Kasumi-1 (cell line): ENCODE measurements at places on chromosomes 2 and 18.
A peak's percentile ranks its signal among the peaks of the same experiment; 100 is the strongest.

DNA sequence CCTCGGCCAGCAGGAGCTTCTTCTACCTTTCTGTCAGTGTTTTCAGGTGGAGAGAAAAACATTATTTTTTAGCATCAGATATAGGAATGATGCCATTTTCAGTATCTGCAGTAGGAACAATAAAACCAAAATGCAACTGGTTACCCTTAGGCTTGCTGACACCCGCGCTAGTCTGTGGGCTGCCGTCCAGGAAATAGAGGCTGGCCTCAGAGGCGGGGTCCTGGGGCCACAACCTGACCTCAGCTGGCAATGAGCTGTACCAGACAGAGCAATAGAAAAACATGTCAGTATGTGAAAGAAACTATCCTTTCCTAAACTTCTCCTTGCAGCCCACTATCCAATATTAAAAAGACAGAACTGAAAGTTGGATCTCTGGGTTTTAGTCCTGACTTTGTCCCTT, 4.6 kb upstream of the ST6GAL2 start:
- DNase-seq: peak; percentile 47

GRCh38 chr2:63737081-63737751, 104.5 kb upstream of the UGP2 start:
- DNase-seq: no peak

- DNase-seq: no peak
Observed at GRCh38 chr2:191965733-191966132, 118.8 kb upstream of the CAVIN2 start.

DNA sequence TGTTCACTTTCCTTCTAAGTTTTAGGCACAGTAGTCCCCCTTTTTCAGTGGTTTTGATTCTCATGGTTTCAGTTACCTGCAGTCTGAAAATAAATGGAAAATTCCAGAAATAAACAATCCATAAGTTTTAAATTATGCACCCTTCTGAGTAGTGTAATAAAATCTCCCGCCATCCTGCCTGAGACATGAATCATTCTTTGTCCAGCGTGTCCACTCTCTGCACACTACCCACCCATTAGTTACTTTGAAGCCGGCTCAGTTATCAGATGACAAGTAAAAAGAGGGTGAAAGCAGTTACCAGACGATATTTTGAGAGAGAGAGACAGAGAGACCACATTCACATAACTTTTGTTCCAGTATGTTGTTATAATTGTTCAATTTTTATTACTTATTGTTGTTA, 400.5 kb downstream of the TMX3 start:
- no peak for DNase-seq

DNA sequence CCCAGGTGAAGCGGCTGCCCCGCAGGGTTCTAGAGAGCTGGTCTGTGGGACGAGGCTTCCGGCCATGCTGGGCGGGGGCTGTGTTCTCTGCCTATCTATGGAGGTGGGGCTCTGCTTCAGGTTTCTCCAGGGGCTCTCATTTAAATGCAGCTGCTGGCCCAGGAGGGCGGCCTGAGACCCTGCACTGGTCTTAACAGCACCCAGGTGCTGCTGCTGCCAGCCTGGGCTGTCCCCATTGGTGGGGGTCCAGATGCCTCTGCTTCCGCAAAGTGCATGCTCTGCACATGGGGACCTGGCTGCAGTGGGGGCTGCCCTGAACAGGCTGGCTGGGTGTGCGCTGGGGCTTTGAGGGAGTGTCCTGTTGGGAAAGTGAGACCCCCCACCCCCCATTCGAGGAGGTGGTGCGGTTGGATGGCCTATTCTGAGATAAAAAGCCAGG, 29.7 kb upstream of the ALLC start:
- DNase-seq: no peak

- no peak for DNase-seq
Observed at GRCh38 chr2:39128919-39129391, 8.1 kb upstream of the SOS1 start.

- DNase-seq: no peak
Observed at GRCh38 chr18:57998461-57998860, 45.6 kb upstream of the NEDD4L start.

GRCh38 chr2:215684448-215685237, 248.8 kb upstream of the FN1 start:
- no peak for DNase-seq

DNA sequence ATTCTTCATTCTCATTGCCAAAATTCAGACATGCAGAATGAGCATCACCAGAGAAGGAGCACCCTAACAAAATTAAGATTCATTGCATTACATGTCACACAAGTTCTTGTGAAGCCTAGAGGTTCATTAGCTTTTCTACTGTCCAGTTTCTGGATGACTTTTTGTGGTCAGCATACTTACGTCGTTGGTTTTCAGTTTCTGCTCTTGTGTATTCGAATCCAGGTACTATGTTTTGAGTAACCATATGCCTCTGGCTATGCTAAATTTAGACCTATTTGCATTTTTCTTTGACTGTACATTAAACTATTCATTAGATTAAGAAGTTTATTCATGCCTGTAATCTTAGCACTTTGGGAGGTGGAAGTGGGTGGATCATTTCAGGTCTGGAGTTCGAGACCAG, 251.3 kb downstream of the PARD3B start:
- DNase-seq: no peak

GRCh38 chr2:207530160-207531031, 634 bp downstream of the CREB1 start:
- peak; percentile 18 for DNase-seq

- DNase-seq: no peak
Observed at GRCh38 chr18:13018374-13018773, 27.2 kb downstream of the CEP192 start.

DNA sequence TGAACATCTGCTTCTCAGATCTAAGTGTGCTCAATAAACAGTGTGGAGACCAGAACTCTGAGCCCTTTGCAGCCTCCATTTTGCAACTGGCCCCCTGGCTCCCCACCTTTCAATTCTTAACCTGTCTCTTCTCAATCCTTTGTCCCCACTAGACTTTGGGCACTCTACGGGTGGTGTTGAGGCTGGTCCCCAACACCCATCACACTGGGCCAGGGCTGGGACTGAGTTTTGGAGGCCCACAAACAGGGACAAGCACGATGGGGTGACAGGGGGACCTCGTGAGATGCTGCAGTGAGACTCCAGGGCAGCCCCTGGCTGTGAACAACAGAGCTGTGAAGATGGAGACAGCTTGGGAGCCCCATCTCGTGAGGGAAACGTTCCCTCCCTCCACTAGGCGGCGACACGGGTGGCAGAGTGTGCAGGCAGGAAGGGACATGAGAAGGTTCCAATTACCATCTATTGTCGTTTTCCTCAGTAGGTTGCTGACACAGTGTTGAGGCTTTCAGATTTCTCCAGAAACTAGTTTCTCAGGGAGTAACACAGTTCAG, 1.2 kb downstream of the ANKMY1 start:
- peak; percentile 23 for DNase-seq

- peak; percentile 8 for DNase-seq
Observed at GRCh38 chr2:20065885-20066602, 14.6 kb upstream of the LAPTM4A start.

DNA sequence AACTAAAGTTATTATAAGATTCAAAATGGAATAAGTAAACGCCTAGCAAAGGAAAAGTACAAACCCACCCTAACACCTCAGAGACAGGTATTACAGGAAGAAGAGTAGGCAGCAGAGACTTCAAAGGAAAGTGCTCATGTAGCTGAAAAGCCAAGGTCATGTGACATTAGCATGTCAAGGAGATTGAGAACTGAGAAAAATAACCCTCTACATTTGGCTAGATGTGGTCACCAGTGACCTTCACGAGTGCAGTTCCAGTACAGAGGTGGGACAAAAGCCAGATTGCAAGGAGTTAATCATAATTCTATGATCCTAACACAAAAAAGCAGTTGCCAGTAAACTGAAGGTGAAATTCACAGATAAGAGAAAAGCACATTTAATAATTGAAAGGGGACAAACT, 252.7 kb downstream of the ZEB2 start:
- DNase-seq: no peak

- DNase-seq: no peak
Observed at GRCh38 chr2:233811732-233812131, 33.6 kb downstream of the MROH2A start.

GRCh38 chr2:310994-311393, 23.1 kb upstream of the ALKAL2 start:
- DNase-seq: no peak

GRCh38 chr18:79478484-79479115, 82.9 kb downstream of the NFATC1 start:
- DNase-seq: no peak

- DNase-seq: no peak
Observed at GRCh38 chr2:233280114-233280693, 27.4 kb upstream of the SAG start.

- no peak for DNase-seq
Observed at GRCh38 chr2:171208657-171209056, 48.0 kb upstream of the TLK1 start.

DNA sequence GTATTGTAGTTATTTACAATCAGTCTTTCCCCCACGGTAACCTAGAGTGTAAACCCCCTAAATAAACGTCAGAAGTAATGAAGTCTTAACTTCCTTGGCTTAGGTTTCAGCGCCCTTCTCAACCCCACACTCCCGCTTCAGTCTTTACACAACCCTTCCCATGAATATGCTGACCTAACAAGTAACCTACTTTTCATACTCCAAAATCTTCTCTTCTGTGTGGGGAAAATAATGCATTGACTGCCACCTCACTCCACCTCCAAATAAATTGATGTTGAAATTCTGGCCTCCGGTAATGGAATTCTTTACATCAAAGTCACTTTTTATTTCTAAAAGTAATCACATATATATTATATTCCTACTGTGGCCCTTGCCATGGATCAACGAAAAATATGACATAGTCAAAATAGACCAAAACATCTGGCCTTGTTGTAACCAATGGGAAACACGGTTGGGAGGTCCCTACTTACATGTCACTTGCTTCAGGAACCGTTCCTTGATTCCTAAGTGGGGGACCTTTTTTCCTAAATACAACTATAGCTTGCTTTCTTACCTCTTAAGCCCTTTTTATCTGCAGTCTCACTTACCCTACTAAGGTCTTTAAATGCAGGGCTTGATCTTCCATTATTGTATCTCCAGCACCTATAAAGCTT, 961 bp downstream of the GEN1 start:
- DNase-seq: peak; percentile 47

- DNase-seq: no peak
Observed at GRCh38 chr18:47586418-47587070, 335.1 kb upstream of the SKOR2 start.

DNA sequence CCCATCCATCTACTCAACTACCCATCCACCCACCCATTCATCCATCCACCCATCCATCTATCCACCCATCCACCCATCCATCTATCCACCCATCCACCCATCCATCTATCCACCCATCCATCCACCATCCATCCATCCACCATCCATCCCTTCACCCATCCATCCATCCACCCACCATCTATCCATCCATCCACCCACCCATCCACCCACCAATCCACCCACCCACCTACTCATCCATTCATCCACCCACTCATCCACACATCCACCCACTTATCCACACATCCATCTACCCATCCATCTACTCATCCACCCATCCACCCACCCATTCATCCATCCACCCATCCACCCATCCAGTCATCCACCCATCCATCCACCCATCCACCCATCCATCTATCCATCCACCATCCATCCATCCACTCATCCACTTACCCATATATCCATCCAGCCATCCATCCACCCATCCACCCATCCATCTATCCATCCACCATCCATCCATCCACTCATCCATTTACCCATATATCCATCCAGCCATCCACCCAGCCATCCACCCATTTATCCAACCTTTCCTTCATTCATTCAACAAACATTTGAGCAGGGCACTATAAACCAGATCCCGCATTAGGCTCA, 2.1 kb upstream of the NGEF start:
- DNase-seq: no peak

DNA sequence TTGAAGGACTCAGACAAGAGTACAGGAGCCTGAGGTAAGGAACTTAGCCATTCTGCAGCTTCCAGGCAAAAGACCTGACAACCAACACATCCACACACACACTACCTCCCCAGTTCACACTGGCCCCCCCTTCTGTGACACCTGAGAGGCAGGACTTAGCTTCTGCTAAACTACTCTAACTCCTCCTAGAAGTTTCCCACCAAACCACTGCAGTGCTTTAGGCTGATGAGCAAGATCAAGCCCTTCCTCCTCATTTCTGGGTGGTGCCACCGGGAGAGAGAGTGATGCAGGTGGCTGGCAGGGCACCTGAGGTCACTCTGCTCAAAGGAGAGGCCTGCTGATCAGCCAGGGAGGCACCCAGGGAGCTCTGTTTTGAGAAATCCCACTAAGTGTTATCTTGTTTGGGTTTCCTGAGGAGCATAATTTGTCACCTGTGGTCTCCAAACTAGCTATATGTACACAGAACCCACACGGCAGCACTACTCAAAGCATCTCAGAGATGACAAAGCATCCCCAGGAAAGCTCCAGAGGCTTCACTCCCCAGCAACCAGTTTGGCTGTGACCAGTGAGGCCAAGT, 188.4 kb downstream of the MYO5B start:
- no peak for DNase-seq

- DNase-seq: peak; percentile 44
Observed at GRCh38 chr2:117232305-117232704, 582.2 kb upstream of the DDX18 start.

- peak; percentile 42 for DNase-seq
Observed at GRCh38 chr18:52670896-52671295, 330.9 kb downstream of the DCC start.

DNA sequence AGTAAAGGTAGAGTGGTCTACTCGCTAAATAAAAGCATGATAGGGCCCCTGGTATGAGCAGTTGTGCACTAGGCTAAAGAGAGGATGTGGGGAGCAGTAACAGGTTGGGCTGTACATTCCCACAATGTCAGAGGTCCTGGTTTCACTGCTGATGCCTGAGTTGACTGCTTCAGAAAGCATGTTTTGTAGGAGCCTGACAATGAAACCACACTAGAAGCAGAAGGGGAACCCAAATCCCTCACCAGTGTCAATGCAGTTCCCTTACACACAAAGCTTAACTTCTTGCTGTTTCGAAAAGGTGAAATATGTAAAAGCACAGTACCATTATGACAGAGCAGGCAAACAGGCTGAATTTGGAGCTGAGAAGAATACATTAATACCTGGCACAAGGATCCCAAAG, 291.7 kb upstream of the KYNU start:
- no peak for DNase-seq

DNA sequence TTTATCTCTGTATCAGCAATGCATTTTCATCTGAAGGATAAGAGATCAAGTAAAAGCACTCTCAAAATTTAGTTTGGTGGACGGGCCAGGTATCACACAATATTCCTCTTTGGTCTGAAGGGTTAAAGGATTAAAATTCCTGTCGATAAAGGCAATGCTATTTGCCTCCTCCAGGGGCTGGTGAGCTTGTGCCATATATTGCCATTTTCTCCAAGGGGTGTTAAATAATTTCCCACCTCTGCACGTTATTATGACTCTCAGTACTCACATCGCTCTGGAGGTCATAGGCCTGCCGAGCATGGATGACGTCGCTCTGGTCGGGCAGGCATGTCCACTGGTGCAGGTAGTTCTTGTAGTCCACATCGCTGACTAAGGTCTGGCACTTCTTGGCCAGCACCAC, 94.2 kb downstream of the NEB start:
- peak; percentile 34 for DNase-seq

DNA sequence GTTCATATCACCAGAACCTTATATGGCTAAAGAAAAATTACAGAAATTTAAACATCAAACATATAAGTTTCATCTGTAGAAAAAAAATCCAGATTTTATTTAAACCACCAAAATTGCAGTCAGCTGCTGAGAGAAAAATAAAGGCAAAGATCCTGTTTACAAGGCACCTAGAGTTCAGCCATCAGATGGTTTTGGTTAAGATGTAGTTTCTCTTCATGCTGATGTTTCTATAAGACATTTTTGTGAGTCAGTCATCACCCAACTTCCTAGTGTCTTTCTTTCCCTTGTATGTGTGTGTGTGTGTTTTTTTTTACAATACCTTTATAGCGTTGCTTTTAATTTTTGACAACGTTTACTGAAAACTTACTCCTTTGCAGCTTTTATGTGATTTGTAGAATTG, 26.1 kb upstream of the MMADHC start:
- no peak for DNase-seq
